GM04503 (cell line): ENCODE measurements at places on chromosomes 6 and 20.

DNA sequence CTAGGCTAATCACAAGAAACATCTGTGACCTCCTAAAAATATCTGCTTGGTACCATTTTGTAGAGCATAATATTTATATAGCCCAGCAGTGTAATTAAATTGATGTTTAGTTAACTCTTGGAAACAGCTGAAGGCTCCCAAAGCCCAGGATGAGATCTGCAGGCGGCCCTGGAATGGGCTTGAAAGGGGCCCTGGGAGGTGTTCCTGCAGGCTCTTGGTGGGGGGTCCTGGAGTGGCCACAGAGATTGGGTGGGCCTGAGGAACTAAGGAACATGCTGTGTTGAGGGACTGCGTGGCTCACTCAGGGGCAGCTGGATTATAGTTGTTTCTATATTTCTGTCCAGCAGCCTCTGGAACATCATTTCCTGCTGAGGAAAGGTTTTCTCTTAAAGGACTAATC lies 9.2 kb downstream of the SCP2D1 start:
- DNase-seq = no peak

- DNase-seq = no peak
These were observed 30.6 kb upstream of the SULF2 start for GRCh38 chr20:47815866-47816265.

DNA sequence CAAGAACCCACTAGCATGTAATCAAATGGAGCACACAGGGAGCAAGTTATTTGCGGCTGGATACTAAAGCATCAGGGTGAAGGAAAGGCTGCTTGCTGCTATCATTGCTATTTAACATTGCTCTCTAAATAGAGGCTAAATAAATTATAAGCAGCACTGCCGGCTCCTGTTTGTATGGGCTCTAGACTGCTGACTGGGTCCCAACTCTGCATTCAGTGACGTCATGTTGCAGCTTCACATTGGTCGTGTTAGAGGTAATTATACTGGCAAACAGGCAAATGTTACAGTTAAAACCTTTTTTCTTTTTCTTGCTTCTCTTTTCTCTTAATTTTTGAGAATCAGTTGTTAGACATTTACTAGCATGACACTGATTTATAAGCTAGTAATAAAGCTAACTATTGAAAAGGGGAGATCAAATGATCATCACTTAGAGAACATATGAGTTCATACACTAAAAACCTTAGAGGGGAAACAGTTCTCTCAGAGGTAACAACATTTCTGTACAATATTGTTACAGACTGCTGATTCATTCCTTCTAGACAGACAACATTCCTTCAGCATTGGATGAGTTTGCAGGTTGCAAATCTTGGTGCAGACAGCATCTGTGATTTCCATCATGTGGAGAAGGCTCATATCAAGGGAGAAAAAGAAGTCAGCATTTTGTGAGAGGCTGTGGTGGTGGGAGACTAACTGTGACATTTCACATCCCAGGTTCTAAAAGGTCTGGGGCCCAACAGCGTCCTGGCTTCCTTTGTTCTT lies 15.9 kb downstream of the RFPL4B start:
- DNase-seq = no peak

DNA sequence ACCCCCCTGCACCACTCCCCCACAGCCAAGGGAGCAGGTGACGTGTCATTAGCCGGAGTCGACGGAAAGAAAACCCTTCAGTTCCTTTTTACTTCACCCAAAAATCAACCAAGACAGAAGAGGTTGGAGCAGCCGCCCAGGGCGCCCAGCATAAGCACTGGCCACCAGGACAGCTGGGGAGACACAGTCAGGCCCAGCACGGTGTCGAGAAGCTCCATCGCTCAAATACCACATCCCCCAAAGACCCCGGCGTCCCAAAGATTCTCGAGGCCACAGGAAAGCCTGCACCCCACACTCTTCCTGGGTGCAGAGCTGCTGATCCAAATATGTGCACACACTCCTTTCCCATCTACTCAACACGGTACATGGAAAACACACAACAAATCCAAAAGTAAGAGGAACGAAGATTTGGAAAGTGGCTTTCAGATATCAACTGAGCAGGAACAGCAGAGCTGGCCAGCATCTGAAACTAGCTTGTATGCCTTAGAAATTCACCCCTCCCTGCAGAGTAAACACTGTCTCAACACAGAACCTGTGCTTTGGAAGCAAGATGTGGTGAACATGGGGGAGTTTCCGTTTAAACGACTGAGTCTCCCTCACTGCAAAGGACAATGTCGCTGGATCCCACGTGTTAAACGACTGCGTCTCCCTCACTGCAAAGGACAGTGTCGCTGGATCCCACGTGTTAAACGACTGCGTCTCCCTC lies 54.6 kb downstream of the DLL1 start:
- no peak for DNase-seq

DNA sequence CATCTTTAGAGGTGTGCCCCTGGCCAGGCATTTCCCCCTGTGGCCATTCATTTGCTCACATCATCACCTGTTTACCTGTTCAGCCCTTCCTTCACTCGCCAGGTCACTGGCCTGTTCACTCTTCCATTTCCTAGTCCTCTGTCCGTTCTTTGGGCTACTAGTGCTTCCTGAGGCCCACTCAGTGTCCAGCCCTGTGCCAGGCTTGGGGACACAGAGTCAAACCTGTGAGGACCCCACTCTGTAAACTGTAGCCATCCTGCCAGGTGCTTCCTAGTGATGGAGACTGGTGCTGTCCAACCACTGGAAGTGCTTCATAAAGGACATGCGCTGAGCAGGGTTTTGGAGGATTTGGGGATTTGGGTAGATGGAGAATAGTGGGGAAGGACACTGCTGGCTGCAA lies 3.5 kb downstream of the DLGAP4 start:
- DNase-seq = no peak

DNA sequence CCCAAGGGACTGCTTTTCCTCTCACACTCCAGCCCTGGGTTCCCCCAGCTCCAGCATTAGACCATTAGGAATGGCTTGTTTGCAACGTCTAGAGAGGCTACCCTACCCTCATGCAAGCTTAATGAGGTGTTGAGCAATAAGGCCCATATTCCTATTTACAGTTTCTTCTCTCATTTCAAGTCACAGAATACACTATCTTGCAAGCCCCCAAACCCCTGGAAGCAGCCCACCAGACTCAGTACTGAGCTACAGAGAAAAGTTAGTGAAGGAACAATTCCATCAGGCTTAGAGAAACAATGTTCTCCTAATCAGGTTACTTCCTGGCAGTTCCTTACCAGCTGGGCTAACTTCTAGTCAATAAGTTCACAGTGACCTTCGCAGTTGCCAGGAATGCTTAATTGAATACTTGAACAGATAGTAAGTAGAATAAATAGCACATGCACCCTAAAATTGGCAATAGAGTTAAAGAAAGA lies 606.5 kb upstream of the NOX3 start:
- no peak for DNase-seq

DNA sequence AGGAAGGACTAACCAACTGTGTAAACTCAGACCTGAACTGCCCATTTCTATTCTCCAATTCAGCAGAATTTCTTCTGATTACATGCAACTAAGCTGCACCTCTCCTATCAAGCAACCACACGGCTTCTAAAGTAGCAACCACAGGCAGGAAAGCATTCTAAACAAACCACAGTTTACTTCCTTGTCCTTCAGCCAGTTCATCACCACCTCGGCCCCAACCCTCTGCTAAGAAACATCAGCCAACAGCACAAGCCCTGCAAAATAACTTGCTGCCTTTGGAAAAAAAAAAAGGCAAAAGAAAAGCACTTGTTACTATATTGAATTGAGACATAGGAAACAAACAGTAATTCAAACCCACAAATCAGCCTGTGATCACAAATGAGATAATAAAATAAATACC lies 140.3 kb downstream of the NFATC2 start:
- DNase-seq = no peak

- no peak for DNase-seq
These were observed 610.3 kb downstream of the RNF144B start for GRCh38 chr6:18997375-18997826.

GRCh38 chr20:57897156-57897874 lies 187.5 kb upstream of the PMEPA1 start:
- no peak for DNase-seq

DNA sequence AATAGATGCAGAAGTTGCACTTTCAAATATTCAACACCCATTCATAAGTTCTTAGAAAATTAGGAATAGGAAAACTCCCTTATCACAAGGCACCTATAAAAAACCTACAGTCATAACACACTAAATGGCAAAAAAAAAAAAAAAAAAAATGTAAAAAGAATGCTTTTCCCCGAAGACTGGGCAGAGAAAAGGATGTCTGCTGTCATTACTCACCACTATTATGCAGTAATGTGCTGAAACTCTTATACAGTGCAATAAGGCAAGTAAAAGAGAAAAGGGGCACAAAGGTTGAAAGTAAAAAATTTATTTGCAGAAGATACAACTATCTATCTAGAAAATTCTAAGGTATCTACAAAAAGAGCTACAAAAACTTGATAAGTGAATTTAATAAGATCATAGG lies 607.8 kb upstream of the ARID1B start:
- DNase-seq = no peak

- DNase-seq = no peak
These were observed 150.8 kb downstream of the TMEM200A start for GRCh38 chr6:130516604-130517003.

GRCh38 chr6:122609881-122610689 lies at the start of gene PKIB:
Gene PKIB (plus strand): TSS chr6:122610405. CDS start chr6:122717795, 107,390 bp downstream.
- no peak for DNase-seq

DNA sequence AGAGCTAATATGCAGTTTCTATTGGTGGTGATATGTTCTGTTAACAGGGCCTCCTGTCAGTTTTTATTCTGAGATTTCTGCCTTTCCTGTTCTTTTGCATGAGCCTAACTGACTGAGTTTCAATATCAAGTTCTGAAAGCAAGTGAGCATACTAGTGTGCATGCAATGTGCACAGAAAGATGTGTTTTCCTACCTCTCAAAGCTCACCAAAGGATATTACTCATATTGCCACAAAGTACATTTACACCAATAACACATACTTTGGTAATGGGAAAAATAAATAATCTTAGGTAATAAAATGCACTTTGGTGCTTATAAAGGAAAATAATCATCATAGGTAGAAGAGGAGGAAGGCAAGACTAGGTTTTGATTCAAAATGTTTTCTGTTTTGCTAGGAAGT lies 195.0 kb downstream of the KHDC1L start:
- no peak for DNase-seq

GRCh38 chr20:61220131-61220530 lies 31.9 kb upstream of the CDH4 start:
- no peak for DNase-seq

GRCh38 chr6:74550821-74551220 lies 655.0 kb downstream of the COL12A1 start:
- DNase-seq = no peak

GRCh38 chr6:126056355-126057004 lies 70.1 kb downstream of the TRMT11 start:
- DNase-seq = no peak

- DNase-seq = no peak
These were observed 2.1 kb upstream of the SOX4 start for GRCh38 chr6:21591446-21591845.

- DNase-seq = no peak
These were observed 311.4 kb downstream of the HACE1 start for GRCh38 chr6:104548297-104548696.

- no peak for DNase-seq
These were observed 23.5 kb upstream of the RNF24 start for GRCh38 chr20:4038676-4039370.

DNA sequence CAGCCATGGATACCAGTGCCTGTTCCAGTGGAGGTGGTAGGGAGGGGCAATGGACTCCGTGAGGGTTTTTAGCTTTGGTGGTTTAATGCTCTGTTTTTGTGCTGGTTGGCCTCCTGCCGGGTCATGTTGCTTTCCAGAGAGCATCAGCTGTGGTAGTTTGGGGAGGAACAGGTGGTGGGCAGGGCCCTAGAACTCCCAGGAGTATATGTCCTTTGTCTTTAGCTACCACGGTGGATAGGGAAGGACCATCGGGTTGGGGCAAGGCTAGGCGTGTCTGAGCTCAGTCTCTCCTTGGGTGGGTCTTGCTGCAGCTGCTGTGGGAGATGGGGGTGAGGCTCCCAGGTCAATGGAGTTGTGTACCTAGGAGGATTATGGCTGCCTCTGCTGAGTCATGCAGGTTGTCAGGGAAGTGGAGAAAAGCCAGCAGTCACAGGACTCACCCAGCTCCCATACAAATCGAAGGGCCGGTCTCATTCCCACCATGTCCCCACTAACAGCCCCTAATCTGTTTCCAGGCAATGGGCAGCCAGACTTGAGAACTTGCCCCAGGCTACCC lies 38.9 kb downstream of the MRAP2 start:
- no peak for DNase-seq

GRCh38 chr6:74626288-74626687 lies 579.6 kb downstream of the COL12A1 start:
- DNase-seq = no peak

DNA sequence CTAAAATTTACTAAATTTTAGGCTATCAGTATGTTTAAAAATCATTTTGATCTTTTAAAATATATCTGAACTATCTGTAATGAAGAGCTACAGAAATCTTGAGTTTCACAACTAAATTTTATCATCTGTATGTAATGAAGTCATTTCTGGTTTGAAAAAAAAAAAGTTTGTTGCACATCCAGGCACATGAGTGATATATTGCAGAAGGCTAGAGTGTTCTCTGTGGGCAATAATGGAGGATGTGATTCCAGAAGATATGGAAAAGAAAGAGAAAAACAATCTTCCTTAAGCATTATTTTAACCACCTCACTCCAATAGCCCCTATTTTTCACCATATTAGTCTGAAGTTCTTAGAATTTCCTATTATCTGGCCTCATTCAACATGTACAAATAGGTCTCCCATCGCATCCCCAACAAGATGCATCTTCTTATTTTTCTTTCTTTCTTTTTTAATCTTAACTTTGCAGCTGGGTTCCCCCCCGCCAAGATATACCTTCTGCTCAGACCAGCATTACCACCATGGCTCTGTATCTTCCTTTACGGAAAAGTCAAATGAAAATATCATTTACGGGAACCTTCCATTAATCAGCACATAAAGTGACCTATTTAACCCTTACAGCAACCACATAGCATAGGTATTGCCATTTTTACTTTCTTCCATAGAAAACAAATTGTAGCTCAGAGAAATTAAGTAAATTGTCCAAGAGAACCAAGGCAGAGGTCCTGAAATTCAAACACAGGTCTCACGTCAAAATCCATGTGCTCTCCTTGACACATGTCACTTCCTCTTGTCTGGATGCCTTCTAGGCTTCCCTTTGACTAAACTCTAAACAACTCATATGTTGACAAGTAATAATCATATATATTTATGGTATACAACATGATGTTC lies 116.9 kb downstream of the KIF13A start:
- DNase-seq = no peak

GRCh38 chr6:110710115-110710514 lies 105.2 kb downstream of the CDK19 start:
- no peak for DNase-seq

DNA sequence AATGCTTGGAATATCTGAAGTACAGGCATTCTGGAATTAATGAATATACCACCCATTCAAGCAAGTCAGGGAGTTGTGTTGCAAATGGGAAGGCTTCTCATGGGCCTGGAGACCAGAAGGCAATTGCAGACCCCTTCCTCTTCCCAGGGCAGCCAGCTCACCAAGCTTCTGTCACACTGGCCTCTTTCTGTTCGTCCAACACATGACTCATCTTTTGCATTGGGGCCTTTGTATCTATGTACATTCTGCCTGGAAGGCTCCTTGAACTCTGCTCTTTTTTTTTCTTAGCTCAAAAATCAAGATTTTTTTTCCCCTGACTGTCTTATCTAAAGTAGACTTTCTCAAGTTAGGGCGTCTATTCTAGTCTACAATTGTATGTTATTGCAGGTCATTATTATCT lies 132.9 kb upstream of the MYLIP start:
- DNase-seq = no peak

- DNase-seq = no peak
These were observed 96.6 kb upstream of the LOC128125822 start for GRCh38 chr6:63475707-63476106.

- no peak for DNase-seq
These were observed 20.9 kb downstream of the UTRN start for GRCh38 chr6:144305985-144306384.
